Fibroblast of lung (primary cell): ENCODE measurements at places on chromosomes 11 and 22.

GRCh38 chr11:662689-663274, 25.7 kb downstream of the DRD4 start:
- DNase-seq: peak; percentile 35

DNA sequence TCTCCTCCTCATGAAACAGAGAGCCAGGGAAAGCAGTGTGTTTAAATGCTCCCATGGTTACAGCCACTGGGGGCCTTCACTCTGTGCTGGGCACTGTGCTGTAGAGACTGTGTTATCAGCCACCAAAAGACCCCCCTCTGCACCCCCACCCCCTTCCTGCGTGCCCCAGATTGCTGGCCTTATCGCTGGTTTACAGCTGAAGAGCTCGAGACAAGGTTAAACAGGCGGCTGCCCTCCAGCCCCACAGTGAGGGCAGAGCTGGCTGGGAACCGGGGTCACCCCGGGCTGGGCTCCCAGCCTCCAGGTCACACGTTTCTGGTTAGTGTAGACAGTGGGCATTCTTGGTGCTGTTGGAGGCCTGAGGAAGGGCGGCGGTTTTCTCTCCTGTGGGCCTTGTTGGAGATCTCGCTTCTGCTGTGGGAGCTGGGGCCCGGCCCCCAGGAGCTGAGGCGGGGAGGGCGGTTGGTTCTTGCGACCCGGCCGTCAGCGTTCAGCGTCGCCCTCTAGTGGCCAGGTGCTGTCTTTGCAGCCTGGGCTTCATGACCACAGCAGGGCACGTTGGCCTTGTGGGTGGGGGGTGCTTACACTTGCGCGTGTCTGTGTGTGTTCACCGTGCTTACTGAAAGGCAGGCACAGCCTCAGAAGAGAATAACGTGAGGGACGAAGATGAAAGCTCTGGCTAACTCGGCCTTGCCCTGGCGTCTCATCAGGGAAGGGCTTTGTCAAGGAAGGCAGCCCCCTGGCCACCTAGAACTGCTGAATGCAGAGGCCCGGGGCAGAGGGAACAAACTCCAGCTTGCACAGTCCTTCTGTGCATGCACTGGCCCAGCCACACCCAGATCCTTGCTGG, 40.8 kb downstream of the TBC1D22A start:
- DNase-seq: peak; percentile 9

- DNase-seq: no peak
These were observed 9.4 kb upstream of the OSM start for GRCh38 chr22:30276039-30276438.

DNA sequence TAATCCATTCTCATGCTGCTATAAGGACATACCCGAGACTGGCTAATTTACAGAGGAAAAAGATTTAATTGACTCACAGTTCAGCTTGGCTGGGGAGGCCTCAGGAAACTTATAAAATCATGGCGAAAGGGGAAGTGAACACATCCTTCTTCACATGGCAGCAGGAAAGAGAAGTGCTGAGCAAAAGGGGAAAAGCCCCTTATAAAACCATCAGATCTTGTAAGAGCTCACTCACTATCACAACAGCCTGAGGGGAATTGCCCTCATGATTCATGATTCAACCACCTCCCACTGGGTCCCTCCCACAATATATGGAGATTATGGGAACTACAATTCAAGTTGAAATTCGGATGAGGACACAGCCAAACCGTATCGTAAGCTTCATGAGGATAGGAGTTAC, 3.8 kb upstream of the CYB5R2 start:
- no peak for DNase-seq

DNA sequence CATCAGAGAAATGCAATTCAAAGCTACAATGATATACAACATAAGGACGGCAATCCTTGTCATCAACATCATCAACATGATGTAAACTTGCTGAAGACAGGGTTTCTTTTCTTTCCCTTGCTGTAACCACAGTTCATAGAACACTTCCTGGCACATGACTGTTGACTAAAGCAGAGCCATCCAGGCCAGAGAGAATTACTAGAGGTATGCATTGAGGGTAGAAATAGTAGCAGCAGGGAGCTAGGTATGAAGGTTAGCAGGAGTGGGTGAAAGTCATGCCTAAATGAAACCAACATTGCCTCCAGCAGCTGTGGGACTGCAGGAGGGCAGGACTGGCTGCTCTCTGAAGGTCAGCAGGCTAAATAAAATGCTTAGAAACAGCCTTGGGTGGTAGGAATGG, 103.7 kb downstream of the LRRC32 start:
- no peak for DNase-seq

DNA sequence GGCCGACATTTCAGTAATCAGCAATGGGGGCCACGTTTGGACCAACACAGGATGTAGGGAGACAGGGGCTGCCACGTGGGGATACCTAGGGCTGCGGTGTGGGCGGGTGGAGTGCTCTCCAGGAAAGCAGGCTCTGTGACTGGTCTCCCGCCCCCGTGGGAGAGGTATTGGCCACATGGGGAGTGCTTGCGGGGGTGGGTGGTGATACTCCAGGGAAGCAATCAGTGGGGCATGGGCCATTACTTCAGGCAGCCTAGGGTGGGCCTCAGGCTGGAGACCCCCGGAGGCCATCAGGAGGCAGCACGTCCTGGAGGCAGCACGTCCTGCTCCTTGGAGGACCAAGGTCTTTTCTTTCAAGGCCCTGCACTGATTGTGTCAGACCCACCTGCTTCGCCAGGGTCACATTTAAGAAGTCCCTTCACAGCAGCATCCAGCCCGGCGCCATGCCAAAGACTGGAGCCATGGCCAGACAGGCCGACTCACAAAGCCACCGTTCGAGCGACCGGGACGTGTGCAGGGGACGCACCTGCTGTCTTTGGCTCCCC, 3.0 kb upstream of the MUC2 start:
- DNase-seq: no peak

GRCh38 chr11:122843281-122844141, 5.2 kb downstream of the CRTAM start:
- no peak for DNase-seq

- no peak for DNase-seq
These were observed 2.0 kb downstream of the PYGM start for GRCh38 chr11:64757549-64758329.

- peak; percentile 62 for DNase-seq
These were observed 168.5 kb downstream of the ARHGAP42 start for GRCh38 chr11:100855466-100856067.

DNA sequence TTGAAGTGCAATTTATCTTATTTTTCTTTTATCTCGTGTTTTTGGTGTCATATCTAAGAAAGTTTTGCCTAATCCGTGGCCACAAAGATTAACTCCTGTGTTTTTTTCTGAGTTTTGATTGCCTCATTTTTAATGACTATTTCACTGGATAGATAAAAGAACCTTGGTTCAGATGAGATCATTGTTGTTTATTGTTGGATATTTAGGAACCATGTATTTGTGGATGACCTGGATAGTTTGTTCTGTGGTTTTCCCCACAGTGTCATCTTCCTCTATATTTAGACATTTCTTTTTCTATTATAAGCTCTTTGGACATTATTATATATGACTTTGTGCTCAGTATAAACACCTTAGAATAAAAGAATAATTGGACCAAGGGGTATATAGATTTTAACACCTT, 37.2 kb downstream of the PPP6R3 start:
- DNase-seq: no peak

DNA sequence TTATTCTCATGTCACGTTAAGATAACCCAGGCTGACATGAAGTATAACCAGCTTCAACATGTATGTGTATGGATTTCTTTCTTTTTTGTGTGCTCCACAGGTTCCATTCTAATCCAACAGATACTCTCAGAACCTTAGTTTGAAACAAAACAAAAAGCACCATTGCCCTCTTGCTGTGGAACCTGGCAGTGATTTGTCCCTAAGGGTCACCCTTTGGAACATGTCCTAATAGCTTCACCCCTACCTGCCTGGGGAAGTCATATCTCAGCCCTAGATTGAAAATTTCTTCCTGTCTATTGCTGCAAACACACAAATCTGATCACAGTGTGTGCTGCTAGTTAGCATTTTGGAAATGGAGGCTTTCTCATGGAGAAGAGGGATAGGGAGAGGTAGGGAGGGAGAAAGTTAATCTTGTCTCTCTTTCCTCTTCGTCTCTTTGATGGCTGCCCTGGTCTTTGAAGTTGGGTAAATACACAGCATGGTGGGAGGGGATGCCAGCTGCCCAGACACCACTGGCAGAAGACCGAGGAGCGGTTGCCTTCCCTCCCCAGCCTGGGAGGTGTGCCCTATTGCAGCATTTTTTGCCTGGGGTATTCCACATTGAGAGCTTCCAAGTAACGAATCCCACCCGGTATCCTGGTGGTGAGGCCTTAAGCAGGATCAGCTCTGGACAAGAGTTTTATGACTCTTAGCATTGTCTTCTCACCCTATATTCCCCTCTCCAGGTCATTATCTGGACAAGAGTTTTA, 11.6 kb upstream of the CADM1 start:
- DNase-seq: no peak

DNA sequence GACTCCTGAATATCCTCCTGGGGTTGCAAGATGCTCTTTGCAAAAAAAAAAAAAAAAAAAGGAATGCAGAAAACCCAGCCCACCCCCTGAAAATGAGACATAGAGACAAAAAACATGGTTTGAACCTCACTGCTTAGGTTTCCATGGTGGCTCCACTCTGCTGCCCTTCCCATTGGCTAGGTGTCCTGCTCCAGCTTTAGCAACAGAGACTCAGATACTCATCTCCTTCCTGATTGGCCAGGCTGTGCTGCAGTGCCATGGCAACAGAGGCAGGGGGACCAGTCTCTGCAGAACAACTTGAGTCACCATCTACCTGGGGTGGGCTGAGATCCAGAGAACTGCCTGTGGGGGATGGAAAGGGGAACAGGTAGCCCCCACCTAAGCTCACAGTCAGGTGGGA, 17.4 kb upstream of the YWHAH start:
- peak; percentile 21 for DNase-seq

DNA sequence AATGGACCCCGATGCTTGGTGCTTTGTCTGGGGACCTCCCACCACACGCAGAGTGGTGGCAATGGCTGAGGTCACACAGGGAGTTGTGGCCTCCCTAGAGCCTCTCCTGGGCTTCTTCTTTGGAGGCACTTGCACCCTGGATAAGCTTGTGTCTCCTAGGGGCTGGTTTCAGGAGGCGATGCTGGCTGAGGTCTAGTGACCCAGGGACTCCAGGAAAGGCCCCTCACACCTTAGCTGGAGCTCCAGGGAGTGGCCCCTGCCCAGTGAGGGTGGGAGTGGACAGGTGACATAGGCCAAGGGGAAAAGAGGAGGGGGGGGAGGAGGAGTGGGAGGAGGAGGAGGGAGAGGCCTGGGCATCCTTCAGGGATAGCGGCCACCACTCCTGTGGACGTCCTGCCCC, 810 bp downstream of the IGLL1 start:
- DNase-seq: no peak
